Ovary (tissue), 10 donors: ENCODE measurements at places on chromosomes 4 and X. TPM values are rescaled to one million over a fixed set of nuclear protein-coding genes. Genes with fewer than 3 reads are reported as not detected.

The ADGRG4 gene
- 0.03 TPM for total RNA-seq

The OPN1LW gene
- total RNA-seq, result not detected

The TIGD4 gene
- total RNA-seq, result 0.99 TPM

The PHOX2B gene
- not detected for total RNA-seq

The MAGEC2 gene
- total RNA-seq, result not detected

The FAM114A1 gene
- 84.0 TPM for total RNA-seq

The PLP1 gene
- 2.2 TPM for total RNA-seq

The DHX15 gene
- 111 TPM for total RNA-seq

The ITIH6 gene
- total RNA-seq, result not detected

The TSPAN6 gene
- total RNA-seq, result 52.0 TPM

The CWH43 gene
- total RNA-seq, result 0.47 TPM

The PAGE2B gene
- total RNA-seq, result not detected

The CNOT6L gene
- 48.6 TPM for total RNA-seq

The TBC1D9 gene
- total RNA-seq, result 14.9 TPM

The SFRP2 gene
- 8.9 TPM for total RNA-seq

The CCNA2 gene
- 0.65 TPM for total RNA-seq

The NUDT11 gene
- 9.0 TPM for total RNA-seq

The HEPH gene
- total RNA-seq, result 21.5 TPM

The FGF2 gene
- 36.0 TPM for total RNA-seq

The SPOCK3 gene
- total RNA-seq, result 0.50 TPM

The FAM9B gene
- total RNA-seq, result not detected

The HSD17B13 gene
- 0.69 TPM for total RNA-seq

The AREG gene
- total RNA-seq, result 6.3 TPM

The GPC3 gene
- 8.7 TPM for total RNA-seq

The PRR27 gene
- not detected for total RNA-seq

The PWWP3B gene
- total RNA-seq, result 83.6 TPM

The TRAPPC2 gene
- total RNA-seq, result 26.5 TPM

The LETM1 gene
- total RNA-seq, result 42.9 TPM

The GABRQ gene
- 0.15 TPM for total RNA-seq
